Glomerular endothelial cell (primary cell): ENCODE measurements at places on chromosomes 5 and 9.

- DNase-seq, result no peak
Observed at GRCh38 chr5:159203351-159203750, 6.0 kb downstream of the RNF145 start.

DNA sequence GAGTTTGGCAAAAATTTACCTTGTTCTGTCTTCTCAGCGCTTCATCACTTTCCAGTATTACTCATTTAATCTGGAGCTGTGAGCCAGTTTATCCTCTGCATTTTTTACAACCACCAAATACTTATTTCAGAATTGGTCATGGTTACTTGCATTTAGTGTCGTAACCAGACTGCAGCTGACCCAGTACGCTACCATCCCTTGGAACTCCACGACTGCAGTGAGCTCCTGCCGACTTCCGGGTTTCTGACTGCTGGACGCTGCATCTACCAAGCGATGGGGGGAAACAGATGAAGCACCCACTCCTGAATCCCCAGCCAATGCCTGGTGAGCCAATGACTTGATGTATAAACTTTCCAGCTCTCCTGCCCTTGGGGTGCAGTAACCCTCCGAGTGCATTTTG lies 174.4 kb upstream of the PRLR start:
- DNase-seq, result no peak

GRCh38 chr9:105198023-105198422 lies 46.4 kb upstream of the SLC44A1 start:
- DNase-seq, result no peak

- DNase-seq, result no peak
Observed at GRCh38 chr5:59401637-59402036, 491.9 kb downstream of the PDE4D start.

- no peak for DNase-seq
Observed at GRCh38 chr9:126125177-126125576, 201.5 kb upstream of the MVB12B start.

DNA sequence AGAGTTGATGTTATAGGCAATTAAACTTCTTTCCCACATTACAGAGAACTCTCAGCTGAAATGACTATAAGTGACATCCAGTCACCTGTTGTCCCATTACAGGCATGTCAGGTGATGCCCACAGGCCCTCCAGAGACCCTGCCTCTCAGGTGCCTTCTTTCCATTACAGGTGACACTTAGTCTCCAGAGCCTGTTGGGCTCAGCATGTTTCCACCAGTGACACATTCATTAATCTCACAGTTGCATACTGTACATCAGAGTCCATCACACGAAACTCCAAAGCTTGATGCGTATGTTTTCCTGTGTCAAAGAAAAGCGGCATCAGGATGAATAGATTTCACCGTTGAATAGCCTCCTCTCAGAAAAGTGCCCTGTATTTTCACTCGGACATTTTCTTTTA lies 14.6 kb downstream of the PRUNE2 start:
- no peak for DNase-seq

- DNase-seq, result no peak
Observed at GRCh38 chr5:127867022-127867783, 164.0 kb downstream of the CCDC192 start.

DNA sequence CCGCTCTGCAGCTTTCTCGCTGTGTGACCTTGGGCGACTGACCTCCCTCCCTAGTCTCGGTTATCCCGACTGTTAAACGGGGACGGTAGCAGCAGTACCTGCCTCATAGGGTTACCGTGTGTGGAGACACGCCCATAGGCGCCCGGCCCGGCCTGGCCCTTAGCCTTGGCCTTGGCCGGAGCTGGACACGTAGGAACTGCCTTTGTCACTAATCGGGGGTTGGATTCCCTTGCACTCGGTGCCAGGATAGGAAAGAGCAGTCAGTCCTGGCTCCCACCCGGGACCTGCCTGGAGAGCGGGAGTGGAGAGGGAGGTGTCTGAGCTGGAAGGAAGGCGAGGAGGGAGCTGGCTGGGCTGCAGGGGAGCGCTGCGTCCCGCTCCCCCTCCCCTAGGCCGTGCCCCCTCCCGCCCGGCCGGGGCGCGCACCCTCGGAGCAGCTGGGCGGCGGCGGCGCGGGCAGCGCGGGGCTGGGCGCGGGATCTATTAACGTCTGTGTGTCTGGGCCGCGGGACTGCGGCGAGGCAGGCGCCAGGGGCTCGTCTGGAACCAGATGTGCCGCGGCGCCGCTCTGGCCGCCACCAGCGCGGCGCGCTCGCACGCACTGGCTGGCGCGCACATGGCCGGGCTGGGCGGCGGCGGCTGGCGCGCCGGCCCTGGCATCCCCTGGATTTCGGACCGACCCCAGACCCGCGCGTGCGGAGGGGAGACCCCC lies 31.7 kb downstream of the PRRX2 start:
- DNase-seq, result no peak

DNA sequence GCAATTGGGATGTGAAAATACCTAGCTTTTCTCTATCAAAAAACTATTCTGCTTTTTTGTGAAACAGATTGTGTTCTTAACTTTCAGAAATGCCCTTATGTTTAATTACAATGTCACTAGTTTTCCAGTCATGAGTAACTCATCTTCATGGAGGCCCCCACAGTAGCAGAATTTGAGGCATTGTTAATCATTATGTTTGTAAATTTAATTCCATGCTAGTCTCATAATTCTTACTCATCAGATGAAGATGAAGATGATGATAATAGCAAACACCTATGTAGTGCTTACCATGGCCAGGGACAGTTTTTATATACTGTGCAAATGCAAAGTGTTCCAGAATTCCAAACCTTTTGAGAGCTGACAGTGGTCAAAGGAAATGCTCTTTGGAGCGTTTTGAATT lies 27.7 kb upstream of the F2R start:
- no peak for DNase-seq
